DMS79 treated with DMSO at 0.1 percent for 48 hours (cell line): ENCODE measurements at places on chromosomes 2 and 18.

GRCh38 chr2:166805753-166806152 lies 82.5 kb upstream of the XIRP2 start:
- no peak for DNase-seq

DNA sequence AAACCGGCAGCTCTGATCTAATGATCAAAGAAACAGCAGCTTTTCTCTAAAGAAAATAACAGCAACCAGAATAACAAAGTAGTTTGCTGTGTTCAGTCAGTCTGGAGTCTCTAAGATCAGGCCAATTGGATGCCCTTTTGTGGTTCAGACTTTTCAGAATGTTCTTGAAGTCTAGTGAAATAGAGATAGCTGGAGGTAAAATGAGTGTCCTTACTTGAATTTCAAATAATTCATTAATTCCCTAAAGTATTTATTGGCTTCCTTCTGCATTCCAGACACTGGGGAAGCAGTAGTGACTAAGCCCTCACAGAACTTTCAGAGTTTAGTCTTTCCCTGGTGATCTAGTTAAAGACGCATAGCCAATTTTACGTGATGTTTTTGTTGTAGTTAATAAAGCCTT lies 58.7 kb downstream of the C18orf54 start:
- DNase-seq: no peak

- DNase-seq: no peak
Observed at GRCh38 chr2:120142528-120143219, 80.5 kb downstream of the TMEM185B start.

DNA sequence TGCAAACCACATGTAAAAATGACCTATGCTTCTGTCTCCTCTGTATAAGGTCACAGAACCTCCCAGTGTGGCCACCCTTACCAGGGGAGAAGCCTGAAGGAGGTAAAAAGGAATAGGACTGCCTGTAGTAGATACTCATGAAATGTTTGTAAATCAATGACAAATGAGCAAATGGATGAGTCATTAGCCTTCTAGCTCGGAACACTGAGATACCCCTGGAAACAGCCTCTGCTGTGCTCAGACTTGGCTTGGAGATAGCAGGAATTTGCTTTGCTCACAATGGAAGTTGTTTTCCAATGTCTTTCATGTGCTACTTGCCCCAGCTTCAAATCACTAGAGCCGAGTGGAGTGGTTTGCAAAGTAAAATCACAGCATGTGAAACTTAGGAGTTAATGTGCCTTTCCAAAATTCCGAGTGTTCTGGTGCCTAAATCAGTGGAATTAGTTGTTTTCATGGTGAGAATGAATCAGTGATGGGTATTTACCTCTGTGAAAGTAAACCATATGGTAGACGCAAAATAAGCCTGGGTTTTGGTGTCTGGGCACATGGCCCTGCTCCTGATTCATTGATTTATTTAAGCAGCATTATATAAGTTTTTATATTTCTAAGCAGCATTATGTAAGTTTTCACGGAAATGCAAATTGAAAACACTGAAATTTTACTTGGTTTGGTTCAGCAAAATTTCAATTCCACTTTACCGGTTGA lies 154.0 kb upstream of the MAP3K20 start:
- no peak for DNase-seq

GRCh38 chr18:50196261-50196660 lies 1.3 kb upstream of the MYO5B start:
- DNase-seq: no peak

DNA sequence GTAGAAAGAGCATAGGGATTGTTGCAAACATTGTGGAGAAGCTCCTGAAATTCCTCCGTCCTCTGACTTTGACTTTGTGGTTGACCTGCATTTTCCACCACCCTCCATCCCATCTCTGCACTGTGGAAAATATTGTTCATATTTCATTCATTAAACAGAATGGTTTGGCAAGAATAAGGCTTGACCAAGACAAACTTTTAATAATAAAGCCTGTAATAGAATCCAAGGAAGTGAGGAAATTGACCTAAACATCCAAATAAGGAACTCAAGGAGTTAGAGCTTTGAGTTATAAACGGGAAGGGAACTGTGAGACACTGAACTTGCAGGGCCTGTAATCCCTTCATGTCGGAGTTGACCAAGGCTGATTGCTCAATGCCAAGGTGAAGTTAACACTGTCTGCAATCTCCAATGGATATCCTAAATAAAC lies 115.2 kb downstream of the GFPT1 start:
- DNase-seq: no peak

DNA sequence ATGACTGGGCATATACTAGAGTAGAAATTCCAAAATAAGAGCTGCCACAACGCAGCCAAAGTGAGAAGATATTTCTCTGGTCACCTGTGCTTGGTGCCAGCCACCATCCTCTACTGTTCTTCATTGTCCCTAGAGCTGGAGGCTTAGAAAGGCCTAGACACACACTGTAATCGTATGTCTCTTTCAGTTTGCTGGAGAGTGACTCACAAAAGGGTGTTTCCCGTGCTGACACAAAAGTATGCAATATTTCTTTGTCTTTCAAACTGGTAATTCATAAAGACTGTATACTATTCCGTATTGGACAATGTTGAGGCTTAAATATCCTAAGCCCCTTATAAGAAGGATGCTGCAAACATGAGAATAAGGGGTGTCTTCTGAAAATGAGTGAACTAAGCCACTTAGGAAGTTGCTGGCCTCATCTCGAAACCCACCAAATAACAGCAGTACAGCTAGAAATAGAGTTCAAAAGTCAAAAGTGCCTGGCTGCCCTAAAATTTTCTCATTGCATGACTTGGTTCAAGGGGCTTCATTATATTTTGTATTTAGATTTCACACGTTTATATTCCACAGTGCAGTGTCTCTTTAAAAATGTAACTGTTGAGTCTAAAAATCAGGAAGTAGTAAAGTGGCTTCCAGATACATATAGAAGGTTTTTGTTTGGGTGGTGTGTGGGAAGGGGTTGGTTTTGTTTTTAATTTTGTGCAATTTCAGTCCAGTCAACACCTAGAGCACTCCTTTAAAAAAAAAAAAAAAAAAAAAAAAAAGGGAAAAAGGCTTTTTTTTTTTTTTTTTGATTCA lies 601.1 kb downstream of the ARHGAP15 start:
- no peak for DNase-seq

DNA sequence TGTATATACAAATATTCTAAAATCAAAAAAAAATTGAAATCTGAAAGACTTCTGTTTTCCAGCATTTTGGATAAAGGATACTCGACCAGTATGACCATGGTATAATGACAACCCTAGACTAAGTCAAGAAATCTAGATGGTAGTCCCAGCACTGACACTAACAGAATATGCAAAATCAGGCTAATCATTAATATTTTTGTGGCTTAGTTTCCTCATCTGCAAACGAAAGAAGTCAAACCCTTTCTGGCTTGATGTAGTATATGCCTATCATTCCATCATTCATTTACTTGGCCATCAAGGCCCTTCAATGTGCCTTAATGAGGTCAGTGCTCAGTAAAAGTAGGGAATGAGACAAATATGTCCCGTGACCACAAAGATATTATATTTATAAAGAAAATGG lies 83.5 kb downstream of the NCKAP5 start:
- no peak for DNase-seq

DNA sequence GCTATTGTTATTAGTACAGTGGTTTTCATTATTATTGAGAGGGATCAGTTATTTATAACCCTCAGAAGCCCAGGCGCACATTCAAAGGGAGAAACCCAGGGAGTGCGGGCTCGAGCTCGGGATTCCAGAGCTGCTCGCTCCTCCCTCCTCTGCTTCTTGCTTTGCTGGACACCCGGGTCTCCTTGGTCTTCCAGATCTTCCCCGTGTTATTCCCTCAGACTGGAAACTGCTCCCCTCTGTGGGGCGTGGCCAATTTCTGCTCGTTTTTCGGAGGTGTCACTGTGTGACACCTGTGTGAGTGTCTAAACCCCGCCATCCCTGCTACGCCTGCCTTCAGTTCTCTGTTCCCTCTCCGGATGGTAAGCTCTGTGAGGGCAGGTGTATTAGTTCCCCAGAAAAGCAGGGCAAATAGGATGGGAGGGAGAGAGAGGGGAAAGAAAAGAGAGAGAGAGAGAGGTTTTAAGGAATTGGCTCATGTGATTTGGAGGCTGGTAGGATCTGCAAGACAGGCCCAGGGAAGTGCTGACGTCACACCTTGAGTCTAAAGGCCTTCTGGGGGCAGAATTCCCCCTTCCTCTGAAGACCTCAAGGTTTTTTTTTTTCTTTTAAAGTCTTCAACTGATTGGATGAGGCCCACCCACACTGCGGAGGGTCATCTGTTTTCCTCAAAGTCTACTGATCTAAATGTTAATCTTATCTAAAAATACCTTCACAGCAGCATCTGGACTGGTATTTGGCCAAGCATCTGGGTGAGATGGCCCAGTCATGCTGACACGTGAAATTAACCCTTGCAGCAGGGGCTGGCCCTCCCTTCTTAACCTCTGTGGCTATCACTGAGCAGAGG lies 457.3 kb upstream of the ID2 start:
- no peak for DNase-seq

GRCh38 chr2:121066526-121066925 lies 218.5 kb downstream of the TFCP2L1 start:
- DNase-seq: no peak

DNA sequence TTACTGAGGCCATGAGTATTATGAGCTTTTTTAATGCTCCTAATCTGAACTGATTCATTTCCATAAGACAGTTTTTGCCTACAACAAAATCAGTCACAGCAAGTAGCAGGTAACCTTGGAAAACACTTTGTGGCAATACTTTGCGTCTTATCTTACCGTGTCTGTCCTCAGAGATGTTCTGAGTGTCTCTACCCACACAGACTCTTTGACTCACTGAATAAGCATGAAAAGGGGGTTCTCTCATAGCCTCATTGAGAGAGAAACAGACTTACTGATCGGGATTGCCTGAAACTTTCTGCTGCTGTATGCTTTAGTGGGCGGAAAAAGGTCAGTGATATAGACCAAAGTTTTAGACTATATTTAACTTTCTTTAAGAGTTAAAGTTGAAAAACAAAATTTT lies 92.6 kb downstream of the MYL12B start:
- no peak for DNase-seq

GRCh38 chr2:212904646-212905045 lies 246.8 kb downstream of the IKZF2 start:
- DNase-seq: no peak

DNA sequence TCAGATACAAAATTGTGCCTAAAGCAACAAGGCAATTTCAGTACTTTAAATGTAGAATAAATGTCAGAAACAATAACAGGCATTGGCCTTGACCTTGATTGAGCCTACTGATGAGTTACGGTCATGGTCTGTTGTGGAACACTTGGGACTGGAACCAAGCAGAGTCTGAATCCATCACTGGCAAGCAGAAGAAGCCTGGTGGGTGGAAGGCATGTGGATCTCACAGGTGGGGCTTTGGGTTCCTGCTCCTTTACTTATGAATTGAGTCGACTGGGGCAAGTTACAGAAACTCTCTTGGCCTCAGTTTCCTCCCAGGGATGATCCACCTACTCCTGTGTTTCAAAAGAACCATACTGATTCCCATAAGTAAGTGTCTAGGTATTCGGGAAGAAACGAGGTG lies 102.3 kb downstream of the KCNF1 start:
- DNase-seq: no peak

DNA sequence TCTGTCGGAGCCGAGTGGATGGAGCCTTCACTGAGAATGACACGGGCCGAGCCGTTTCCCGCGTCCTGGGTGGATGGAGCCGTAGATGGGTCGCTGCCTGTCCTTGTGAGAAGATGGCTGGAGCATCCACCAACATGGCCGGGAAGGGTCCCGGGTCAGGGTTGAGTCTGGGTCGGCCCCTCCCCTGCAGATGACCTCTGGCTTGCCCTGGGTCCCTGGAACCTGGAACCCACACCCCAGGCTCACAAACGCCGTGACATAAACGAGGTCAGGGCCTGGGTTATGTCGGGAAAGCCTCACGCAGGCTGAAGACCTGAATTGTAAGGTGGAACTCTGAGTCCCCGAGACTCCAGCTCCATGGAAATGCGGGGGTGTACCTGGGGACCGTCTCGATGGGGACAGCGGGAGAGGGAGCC lies 94.9 kb downstream of the NFATC1 start:
- no peak for DNase-seq

DNA sequence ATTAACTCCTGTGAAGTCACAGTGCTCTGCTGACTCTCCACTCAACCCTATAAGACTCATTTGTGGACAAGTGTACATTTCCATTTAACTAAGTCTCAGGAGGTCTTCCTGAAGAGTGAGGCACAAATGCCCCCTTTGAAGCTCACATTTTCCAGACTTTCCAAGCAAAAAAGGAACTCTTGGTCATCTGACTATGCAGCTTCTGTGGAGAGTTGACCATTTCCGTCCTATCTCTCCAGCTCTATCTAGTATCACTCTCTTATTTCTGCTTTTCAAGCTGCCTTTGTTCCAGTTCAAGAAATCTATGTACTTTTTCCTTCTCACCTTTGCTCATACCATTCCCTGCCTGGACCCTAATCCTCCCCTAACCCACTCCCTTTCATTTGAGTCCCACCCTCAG lies 77.0 kb downstream of the ANTXR1 start:
- DNase-seq: no peak

DNA sequence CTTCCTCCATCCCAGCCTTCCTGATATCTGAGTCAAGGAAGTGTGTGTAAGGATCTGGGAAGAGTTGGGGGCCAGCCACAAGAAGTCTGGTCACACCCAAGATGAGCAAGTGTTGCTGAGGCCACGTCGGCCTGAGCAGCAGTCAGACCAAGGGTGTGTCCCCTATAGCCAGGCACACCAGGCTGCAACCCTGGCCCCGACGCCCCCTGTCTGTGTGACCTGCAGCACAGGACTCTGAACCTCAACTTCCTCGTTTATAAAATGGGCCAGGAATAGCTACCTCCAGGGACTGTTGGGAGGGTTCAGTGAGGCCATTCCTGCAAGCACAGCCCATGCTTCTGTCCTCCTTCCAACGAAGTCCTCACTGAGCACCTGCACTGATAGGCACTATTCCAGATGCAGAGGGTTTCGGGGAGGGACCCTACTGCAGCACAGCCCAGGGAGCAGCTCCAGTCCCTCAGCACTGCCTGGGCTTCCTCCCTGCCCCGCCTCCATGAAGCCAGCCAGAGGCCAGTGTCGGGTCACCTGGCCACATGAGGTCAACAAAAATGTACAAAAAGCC lies 13.3 kb downstream of the LIMS2 start:
- no peak for DNase-seq

- peak; percentile 32 for DNase-seq
Observed at GRCh38 chr2:176446718-176447414, 177.6 kb downstream of the MTX2 start.

DNA sequence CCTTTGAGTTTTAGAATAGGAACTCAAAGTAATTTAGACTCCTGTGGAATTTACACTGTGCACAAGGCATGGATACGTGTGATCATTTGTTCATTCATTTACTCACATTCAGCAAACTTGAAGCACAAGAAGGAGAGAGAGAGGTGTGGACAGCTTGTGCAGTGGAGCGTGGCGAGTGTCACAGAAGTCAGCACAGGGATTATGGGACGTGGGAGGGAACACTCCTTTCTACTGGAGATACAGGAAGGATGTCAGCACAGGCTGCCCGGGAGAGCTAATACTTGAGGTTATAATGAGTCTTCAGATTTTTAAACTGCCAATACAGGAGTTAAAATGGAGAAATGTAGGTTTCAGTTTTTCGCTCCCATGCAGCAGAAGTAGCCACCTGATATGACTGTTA lies 7.0 kb downstream of the FAM228A start:
- peak; percentile 14 for DNase-seq

GRCh38 chr2:236947294-236947693 lies 138.4 kb upstream of the COPS8 start:
- no peak for DNase-seq

- DNase-seq: no peak
Observed at GRCh38 chr2:54599914-54600313, 123.5 kb upstream of the EML6 start.
